Cardiac muscle cell (in vitro differentiated cells and primary cell): ENCODE measurements at places on chromosomes 11 and 22. TPM values are rescaled to one million over a fixed set of nuclear protein-coding genes. Genes with fewer than 3 reads are reported as not detected.

Gene FOLR3
- not detected in 2 replicates for polyA plus RNA-seq

- DNase-seq, result peak; percentile 88
Measured at GRCh38 chr11:76799066-76799804, 16.1 kb downstream of the TSKU start.

- no peak for DNase-seq
Measured at GRCh38 chr22:20804650-20805049, 30.7 kb downstream of the SERPIND1 start.

- DNase-seq, result no peak
Measured at GRCh38 chr11:107587306-107587979, 3.5 kb upstream of the ELMOD1 start.

DNA sequence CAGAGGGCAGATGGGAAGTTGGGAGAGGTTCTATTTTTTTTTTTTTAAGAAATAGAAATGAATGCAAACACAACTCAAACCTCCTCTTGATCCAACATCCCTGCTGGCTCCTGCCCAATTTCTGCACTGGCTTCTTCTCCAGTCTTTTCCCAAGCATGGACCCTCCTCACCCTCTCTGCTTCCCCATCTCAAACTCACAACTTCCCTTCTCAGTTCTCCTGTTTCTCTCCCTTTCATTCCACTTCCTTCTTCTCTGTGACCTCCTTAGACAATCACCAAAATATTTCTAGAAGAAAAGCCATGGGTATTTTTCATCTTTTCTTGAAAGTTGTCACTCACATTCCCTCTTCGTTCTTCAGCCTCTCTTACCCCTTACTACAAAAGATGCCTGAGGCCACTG, 85.2 kb upstream of the VPREB1 start:
- no peak for DNase-seq

DNA sequence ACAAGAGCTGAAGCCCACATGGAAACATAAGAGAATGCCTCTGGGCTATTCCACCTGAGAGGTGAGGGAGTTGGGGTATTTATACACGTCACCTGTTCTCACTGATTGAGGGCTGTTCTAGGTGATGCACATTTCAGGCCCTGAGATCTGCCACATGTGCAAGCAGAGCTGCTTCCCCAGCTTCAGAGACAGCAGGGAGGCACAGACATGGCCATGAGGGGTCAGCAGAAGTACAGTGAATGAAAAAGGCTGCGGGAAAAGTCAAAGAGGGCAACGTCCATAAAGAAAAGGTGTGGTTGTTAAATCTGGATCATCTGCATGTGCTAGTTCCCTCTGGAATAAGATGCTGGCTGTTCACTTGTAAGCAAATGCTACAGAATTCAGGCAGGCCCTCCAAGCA, 75.4 kb downstream of the GAB4 start:
- DNase-seq, result no peak

GRCh38 chr11:43021466-43021865, 290.3 kb upstream of the API5 start:
- no peak for DNase-seq

GRCh38 chr11:14612694-14613093, 30.9 kb upstream of the PDE3B start:
- DNase-seq, result no peak

DNA sequence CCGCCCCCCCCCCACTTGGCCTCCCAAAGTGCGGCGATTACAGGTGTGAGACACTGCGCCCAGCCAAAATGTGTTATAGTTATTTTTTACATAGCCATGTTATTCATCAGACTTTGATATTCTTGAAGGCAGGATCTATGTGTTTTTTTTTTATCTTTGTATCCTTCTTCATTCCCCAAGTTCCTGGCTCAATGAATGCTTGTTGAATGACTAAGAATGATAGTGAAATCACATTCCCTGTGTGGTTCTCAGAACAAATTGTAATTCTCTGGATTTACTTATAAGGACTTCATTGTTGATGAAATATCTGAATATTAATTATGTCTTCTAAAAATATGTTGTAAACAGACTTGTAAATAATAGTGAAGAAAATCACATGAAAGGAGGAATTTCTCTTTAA, 33.5 kb downstream of the MMP7 start:
- DNase-seq, result no peak

- DNase-seq, result peak; percentile 32
Measured at GRCh38 chr11:62013537-62014476, 46.4 kb upstream of the FTH1 start.

GRCh38 chr11:45851228-45851627, 4.0 kb downstream of the CRY2 start:
- DNase-seq, result no peak

- DNase-seq, result peak; percentile 71
Measured at GRCh38 chr11:47010179-47010578, 73.6 kb downstream of the CSTPP1 start.

- peak; percentile 82 for DNase-seq
Measured at GRCh38 chr11:67629386-67630227, at the start of gene NUDT8. Gene NUDT8 (minus strand): TSS chr11:67629937. CDS start chr11:67629911, 26 bp downstream.

DNA sequence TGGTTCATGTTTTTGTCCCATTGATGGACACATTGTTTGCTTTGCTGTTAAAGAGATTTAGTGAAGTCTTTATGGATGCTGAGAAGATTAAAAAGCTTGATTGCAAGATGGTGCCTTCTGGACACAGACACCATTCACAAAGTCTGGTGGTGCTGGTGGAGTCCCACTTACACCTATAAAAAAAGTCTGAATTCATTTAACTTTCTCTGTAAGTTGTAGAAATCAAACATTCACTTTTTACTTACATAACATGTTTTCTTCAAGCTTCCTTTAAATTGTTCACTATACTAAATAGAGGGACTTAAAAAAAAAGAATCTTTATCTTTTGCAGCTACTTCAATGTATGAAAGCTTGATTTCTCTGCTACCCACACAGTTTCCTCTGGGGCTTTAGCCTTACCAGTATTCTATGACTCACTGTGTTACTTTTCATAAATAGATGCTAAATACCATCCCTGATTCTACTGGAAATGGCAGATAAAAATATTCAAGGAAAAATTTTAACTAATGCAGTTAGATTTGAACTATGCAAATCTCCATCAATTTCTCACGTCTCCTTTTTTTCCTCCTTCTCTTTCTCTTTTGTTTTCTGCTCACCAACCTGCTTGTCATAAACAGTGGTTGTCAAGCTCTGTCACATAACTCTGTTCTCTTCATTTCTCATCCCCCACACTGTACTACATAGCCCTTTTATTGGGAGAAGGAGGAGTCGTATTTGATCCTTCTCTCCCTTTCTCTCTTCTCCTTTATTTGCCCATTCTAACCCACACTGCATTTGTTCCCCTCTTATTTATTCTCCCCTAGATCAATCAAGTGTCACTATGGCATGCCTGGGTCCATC, 89.7 kb downstream of the FAM76B start:
- DNase-seq, result no peak

DNA sequence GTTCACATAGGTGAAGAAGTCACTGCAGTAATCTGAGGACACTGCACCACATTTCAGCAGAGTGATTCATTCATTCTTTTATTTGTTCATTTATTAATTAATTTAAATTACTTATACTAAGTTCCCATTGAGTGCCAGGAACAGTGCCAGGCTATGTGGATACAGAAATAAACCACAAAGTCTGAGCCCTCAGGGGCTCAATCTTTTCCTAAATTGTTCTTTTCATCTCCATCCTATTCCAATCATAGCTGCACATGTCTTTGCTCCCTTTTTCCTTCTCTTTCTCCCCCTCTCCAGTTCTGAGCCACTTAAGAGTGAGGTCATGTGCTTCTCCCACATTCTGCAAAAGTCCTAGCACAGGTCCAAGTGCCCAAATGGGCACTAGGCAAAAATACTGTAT, 4.9 kb downstream of the SYTL2 start:
- DNase-seq, result no peak

- DNase-seq, result peak; percentile 29
Measured at GRCh38 chr22:26722159-26722558, 64.8 kb downstream of the MIAT start.

GRCh38 chr22:23767673-23768548, at the start of gene CHCHD10:
Gene CHCHD10 (minus strand): TSS chr22:23767972. CDS start chr22:23767874, 98 bp downstream.
- peak; percentile 92 for DNase-seq

DNA sequence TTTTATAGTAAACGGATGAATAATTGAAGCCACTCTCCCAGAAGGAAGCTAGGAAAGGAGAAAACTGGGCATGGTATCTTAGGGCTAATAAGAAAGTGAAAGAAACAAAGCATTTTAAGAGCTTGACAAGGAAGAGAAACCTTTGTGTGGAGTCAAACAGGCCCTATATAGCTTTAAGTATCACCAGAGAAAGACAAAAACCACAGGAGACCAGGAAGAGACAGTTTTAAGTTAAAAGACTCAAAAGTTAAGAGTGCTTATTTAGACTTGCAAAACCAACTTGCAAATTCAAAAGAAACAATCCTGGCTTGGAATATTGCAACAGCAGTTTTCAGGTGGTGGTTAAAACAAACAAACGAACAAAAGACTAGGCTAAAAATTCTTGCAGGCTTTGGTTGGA, 3.4 kb downstream of the PAK1 start:
- no peak for DNase-seq
